Fibroblast of upper back skin (primary cell): ENCODE measurements at places on chromosomes 2 and 18.

DNA sequence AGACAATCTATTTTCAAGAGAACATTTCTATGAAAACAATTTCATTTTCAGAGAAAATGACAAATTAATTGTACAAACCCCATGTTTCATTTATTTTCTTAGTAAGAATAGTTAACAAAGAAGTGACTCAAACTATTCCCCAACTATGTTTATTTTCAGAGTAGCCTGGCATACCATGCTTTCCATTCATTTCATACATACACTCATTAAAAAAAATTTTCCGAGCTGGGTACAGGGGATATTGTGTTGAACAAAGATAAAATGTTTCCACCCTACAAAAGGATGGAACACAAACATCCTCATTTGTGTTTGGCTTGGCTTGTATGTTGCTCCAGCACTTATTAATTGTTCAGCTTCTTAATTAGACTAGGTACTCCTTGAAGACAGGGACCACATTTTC, 331.4 kb downstream of the EXOC6B start:
- no peak for DNase-seq

- no peak for DNase-seq
Observed at GRCh38 chr2:4931721-4932365, 760.3 kb upstream of the SOX11 start.

DNA sequence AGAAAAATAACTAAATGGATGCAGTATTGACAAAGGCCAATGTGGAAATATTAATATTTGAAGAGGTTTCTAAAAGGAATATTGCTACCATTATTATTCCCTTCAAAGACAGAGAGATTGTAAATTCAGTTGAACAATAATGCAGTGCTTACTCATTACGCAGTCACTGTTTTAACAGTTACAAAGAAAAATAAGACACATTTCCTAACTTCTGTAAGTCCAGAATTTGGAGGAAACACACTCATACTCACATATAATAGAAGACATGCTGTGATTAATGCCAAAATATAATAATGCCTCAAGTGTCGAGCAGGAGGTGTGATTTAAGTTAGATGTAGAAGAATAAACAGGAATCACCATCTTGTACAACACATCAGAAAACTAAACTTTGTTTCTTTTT, 389.2 kb downstream of the FBXO15 start:
- no peak for DNase-seq

DNA sequence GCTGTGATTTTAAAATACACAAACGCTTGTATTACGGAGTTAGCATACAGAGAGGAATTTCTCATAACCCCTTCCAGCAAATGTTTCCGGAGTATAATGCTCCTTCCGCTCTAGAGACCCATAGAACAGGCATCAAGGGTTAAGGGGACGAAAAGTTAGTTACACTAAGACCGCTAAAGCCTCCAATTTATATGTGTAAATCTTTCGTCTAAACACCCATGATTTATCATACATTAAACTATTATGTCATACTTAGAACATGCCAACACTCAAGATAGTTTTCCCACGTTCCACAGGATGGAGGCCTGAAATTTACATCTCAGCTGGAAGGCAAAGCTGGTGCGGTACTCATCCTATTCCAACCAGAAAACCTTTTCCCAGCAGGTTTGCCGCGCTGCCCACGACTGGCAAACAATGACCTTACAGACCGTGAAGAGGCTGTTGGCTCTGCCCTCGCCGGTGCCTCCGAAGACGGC, 650 bp downstream of the ORMDL1 start:
- peak; percentile 18 for DNase-seq

DNA sequence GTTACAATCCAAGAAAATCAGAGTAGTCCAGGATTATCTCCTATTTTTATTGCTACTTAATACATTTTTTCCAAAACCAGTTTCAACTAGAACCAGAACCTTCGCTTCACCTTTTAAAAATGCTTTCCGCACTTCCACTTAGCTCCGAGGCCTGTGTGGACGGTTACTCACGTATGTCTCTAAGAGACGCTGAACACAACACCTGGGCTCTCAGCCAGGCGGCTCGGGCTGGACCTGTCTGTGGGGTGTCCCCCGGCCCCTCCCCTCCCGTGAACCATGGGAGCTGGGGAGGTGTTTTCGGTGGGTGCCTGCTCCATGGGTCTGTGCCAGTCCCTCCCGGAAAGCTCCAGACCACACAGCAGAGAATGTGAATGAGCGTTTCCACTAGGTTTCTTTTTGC, 223.8 kb downstream of the GLI2 start:
- DNase-seq = no peak

DNA sequence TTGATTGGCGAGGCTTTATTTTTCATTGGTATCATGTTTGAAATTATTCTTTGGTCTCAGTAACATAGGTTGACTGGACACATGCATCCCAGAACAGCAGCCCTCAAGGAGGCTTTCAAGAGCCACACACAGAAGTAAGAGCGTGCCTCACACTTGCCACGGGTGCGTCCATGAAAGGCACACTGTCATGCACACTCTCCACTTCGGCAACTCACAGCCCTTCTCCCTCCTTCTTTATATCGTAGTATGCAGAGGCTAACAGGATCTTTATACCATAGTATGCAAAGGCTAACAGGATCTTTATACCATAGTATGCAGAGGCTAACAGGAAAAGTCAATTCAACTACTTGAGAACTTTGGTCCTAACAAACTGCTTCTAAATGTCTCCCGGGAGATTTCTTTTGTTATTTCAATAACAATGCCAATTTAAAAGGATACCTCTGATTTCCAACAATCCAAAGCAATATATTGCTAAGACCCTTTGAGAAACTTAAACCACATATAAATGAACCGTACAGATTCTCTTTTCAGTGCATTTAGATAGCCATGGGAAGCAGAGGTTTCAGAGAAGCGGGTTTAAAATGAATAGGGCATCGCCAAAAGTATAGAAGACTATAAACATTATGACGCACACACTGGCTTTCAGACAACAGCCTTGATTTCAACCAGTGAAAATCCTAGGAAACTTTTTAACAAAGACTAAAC, 26.5 kb upstream of the ZNF516 start:
- no peak for DNase-seq

DNA sequence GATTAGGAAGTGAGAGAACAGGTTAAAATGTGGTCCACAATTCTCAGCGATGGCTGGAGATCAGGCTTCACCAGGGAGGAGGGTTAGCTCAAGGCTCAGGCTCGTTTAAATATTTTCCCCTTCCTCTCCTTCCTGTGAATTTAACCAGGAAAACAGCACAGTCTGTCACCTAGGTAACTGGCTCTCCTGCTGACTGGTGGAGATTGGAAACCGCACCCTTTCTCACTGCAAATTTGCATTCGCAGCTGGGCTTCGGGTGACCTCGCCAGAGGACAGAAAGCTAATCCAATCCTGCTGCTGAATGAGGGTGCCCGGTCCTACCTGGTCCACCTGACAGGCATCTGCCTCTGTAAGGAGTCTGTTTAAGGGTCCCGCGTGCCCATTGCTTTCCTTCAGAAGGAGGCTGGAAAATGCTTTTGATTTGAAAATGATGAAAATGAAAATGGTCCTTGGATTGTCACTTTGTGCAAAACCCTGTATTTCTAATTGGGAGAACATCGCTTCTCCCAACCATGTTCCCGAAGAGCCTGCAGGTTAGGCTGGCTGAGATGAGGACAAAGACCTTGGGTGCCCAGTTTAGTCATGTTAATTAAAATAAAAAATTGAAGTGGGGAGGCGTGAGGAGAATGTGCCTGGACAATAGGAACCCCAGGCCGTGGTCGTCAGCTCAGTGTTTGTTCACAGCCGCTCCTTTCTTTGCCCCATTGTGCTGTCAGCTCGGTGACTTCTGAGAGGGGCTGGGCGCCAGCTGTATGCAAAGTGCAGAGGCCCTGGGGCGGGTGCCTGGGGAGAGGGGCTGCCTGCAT, 43.4 kb upstream of the MTCL1 start:
- DNase-seq = peak; percentile 37

GRCh38 chr2:218722876-218723785, 12.5 kb downstream of the TTLL4 start:
- no peak for DNase-seq
